ENCODE measurements at places on chromosomes 16 and 17.

- no peak for DNase-seq
These were observed 5.8 kb upstream of the ALDH3A1 start for GRCh38 chr17:19753661-19754463.

DNA sequence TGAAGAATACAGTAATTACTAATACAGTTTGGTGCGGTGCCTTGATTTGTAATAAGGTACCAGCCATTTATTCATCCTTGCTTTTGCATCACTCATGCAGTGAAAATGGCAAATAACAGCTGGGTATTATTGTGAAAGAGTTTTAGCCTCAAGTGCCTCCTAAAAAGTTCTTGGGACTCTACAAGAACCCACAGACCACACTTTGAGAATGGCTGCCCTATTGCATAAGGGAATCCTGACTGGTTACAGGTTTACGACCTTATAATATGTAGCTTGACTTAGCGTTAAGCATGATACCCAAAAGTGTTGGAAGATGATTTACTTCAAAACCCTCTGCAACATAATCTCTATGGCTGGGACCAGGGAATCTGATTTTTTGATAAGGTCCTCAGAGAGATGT lies 4.2 kb downstream of the MYH13 start:
- no peak for DNase-seq

- DNase-seq: no peak
These were observed 6.7 kb downstream of the CLEC19A start for GRCh38 chr16:19292186-19292585.

- no peak for DNase-seq
These were observed 535.7 kb upstream of the CDH11 start for GRCh38 chr16:65657556-65657955.

GRCh38 chr17:19312406-19312805 lies 50.1 kb downstream of the B9D1 start:
- no peak for DNase-seq

All from NCI-H2029 treated with DMSO at 0.1 percent for 48 hours (cell line).